Glomerular endothelial cell (primary cell): ENCODE measurements at places on chromosomes 16 and 17. TPM values are rescaled to one million over a fixed set of nuclear protein-coding genes. Genes with fewer than 3 reads are reported as not detected.

- DNase-seq, result no peak
Observed at GRCh38 chr17:75604034-75604695, 16.6 kb downstream of the MYO15B start.

DNA sequence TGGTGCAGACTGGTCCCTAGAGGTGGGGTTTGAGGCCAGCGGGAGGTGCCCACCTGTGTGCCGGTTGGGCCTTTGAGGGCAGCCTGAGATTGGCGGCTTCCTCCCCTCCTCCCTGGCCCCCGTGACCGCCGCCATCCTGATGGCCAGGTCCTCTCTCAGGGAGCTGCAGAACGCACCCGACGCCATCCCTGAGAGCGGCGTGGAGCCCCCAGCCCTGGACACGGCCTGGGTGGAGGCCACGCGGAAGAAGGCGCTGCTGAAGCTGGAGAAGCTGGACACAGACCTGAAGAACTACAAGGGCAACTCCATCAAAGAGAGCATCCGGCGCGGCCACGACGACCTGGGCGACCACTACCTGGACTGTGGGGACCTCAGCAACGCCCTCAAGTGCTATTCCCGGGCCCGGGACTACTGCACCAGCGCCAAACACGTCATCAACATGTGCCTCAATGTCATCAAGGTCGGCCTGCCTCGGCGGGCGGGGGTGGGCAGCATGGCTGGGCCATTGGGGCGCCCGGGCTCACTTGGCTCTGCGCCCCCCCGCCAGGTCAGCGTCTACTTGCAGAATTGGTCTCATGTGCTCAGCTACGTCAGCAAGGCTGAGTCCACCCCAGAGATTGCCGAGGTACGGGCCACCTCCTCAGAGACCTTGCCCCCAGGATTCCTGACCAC, 2.8 kb downstream of the GPS1 start:
- no peak for DNase-seq

- no peak for DNase-seq
Observed at GRCh38 chr17:48756830-48757251, 28.3 kb upstream of the HOXB13 start.

- no peak for DNase-seq
Observed at GRCh38 chr17:31857920-31858641, 963 bp downstream of the COPRS start.

TMEM238L gene
- total RNA-seq, result not detected in 2 replicates

DLG4 gene
- 10.8 and 22.3 TPM in 2 replicates for total RNA-seq

SLC22A31 gene
- total RNA-seq, result not detected in 2 replicates
